ENCODE measurements at places on chromosomes 13 and 19.

DNA sequence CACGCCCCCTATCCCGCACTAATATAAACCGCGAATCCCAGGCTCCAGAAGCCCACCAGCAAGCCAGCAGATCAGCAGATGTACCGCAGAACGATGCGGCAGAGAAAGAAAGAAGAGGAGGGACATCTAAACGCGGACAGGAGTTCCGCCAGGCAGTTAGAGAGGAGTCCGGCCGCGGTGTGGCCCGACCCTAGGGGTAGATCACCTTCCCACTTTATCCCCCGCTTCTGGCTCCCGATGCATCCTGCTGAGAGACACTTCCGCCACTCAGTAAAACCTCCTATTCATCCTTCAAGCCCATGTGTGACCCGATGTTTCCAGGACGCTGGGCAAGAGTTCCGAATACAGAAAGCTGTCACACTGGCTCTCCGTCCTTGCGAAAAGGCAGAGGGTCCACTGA is 1046.8 kb downstream of the SLITRK5 start:
- no peaks in the 10 kb centered on the region for H3K27me3 ChIP-seq
- no peaks in the 10 kb centered on the region for H3K36me3 ChIP-seq
- H3K4me3 ChIP-seq = no peak overlapping the region
- DNase-seq = no peak

DNA sequence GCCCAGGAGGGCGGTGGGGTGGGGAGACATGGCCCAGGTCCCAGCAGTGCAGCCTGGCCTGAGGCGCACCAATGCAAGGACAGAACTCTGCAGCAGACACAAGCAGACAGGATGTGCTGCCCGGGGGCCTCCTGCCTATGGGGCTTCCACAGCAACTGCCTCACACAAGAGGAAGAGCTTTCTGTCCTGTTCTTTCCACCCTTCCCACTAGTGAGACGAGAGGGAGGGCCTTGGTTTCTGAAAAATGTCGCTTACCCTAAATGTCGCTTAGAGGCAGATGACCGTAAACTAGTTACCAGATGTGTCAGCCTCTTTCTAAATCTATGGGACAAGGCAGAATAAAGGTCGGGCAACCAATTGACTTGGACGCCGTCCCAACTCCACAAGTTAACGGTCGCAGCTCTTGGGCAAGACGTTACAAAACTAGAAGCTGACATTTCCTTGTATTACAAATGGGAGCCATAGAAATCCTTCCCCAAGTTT is at the start of gene LAIR1:
Gene LAIR1, minus strand, starts transcription at position 157 of the 483 bp plus-strand sequence. Its CDS starts 127 bp downstream, at position 30.
- H3K4me1 ChIP-seq = no peaks in the 10 kb centered on the region
- H3K27me3 ChIP-seq = peaks cover 16% of the 10 kb centered on the region
- H3K4me3 ChIP-seq = no peak within 1 kb of the TSS

DNA sequence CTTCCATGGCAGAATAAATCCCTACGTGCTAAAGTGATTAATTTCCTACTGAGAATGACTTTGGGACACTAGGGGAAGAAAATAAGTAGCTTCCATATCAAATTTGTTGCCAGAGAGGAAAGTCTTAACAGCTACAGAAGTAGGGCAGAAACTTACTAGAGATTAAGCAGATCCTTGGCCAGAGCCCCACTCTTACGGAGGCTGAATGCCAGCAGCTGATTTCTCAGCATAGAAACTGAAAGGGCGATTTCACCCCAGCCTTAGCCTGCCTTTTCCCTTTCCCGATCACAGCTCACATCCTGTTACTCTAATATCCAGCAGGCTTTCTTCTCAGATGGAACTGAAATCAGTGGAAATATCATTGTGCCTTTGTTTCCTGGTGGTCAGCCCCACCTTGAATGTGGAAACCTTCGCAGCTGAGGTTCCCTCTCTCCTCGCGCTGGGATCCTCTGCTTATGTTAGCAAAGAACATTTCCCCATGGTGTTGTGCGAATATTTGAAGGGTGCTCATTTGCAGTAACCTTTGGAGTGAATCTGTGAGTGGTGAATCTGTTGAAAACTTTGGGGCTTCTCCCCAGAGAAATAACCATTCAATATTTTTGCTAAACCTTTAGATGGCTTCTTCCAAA is 8.4 kb downstream of the FAM124A start:
- H3K4me1 ChIP-seq = no peaks in the 10 kb centered on the region
- H3K27me3 ChIP-seq = peaks cover 3% of the 10 kb centered on the region
- no peak for DNase-seq
- H3K36me3 ChIP-seq = peaks cover under 1% of the 10 kb centered on the region

- H3K4me1 ChIP-seq = peaks cover 68% of the 10 kb centered on the region
- H3K27ac ChIP-seq = peak overlapping the region; percentile 90
- peaks cover 27% of the 10 kb centered on the region for H3K27me3 ChIP-seq
- peaks cover 2% of the 10 kb centered on the region for H3K36me3 ChIP-seq
- H3K4me3 ChIP-seq = peak overlapping the region; percentile 76
These were observed 224.7 kb downstream of the ZIC5 start for GRCh38 chr13:99746637-99747402.

DNA sequence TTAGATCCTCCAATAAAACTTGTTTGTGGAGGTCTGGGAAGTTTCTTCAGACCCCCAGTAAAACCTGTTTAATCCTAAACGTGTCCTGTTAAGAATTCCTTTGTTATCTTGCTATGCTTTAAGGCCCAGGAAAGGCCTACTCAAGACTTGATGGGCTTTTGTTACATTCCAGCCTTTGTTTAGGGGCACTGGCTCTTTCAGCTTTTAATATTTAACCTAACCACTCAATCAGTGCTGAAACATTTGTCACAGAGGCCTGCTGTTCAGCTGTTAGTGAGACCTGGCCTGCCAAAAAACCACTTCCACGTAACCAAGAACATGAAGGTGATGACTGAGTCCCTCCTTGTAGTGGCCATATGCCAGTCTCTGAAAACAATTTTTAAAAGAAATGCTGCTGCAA is 41.7 kb downstream of the PCDH17 start:
- peaks cover 4% of the 10 kb centered on the region for H3K36me3 ChIP-seq
- no peak for DNase-seq
- no peaks in the 10 kb centered on the region for H3K27me3 ChIP-seq
- no peak overlapping the region for H3K4me3 ChIP-seq
- H3K4me1 ChIP-seq = no peaks in the 10 kb centered on the region
